CMK (cell line): ENCODE measurements at places on chromosomes 1 and 21.

GRCh38 chr1:180497826-180498225 is 4.6 kb downstream of the ACBD6 start:
- DNase-seq, result no peak

DNA sequence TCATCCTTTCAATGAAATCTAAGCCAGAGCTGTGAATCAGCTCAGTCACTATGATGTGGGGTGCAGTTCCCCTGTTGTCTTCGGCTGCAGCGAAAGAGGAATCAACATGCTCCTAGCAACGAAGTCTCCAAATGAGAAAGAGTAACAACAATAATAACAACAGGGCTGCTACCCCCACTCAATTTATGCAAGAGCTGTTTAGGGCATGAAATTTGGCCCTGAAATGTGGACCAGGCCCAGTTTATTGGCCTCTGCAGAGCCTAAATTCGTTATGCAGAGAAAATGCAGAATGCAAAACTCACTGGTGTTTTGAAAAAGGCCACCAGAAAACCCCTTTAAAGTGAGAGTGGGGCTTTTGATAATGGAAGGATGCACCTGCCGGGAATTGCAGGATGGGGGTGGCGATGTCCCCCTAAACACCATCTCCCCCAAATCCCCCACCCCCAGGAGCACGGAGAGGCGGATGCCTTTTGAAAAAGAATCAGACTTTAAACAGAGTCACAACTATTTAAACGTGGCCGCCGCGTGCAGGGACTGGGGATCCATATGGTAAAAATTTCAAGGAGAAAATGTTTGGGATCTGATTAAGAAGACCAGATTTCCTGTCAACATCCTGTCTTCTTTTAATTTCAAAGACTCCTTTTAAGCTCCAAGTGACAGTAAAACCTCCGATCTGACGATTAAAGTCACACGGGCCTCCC is 1.9 kb downstream of the RUNX3 start:
- DNase-seq, result no peak

DNA sequence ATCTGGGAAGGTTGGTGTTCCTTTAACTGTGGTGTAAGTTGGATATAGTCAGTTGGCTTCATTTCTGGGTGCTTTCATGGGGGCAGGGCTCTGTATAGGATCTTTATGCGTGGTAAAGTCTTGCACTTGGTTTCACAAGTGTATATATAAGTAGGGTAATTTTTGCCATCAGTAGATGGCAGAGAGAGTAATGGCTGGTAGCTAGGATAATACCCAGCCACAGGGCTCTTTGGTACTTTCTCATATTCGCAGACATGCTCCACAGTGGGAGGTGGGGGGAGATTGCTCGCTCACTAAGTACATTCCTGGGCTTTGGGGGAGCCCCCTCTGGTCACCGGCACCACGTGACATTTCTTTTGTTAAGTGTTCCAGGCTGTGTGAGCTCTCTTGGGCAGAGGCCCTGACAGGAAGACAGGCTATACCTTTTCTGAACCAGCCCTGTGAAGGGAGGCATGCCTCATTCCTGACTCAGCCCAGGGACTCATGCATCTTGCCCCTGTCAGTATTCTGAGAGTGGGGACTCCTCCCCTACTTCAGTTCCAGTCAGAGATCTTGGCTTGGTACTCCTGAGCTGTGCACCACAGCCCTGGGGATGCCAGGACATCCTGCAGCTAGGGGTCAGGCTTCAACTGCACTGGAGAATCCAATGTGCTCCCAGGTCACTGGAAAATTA is 37.6 kb downstream of the FCRL2 start:
- DNase-seq, result no peak

DNA sequence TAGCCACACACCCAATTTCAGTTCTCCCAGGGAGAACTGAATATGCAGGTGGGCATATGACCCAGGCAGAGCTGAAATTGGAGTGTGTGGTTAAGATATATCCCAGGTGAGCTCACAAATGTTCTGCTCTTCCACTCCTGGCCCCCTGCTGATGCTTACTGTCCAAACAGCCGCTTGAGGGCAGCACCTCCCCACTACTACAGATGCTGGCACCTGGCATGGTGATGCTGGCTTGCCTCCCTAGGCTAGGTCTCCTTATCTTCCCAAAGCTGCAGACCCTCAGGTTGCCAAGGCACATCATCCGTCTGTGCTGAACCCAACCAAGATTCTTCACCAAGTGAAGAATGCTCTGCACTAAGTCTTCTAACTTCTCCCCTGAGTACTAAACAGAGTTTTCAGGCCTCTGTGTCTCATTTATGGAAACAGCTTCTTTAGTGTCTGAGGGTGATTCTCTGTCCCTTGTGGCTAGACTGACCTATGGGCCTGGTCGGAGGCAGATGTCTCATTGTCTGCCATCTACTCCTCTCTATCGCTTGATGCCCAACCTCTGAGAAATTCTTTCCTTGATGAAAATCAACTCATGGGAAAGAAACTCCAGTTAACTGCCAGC is 27.2 kb downstream of the XCL1 start:
- DNase-seq, result peak; percentile 46

DNA sequence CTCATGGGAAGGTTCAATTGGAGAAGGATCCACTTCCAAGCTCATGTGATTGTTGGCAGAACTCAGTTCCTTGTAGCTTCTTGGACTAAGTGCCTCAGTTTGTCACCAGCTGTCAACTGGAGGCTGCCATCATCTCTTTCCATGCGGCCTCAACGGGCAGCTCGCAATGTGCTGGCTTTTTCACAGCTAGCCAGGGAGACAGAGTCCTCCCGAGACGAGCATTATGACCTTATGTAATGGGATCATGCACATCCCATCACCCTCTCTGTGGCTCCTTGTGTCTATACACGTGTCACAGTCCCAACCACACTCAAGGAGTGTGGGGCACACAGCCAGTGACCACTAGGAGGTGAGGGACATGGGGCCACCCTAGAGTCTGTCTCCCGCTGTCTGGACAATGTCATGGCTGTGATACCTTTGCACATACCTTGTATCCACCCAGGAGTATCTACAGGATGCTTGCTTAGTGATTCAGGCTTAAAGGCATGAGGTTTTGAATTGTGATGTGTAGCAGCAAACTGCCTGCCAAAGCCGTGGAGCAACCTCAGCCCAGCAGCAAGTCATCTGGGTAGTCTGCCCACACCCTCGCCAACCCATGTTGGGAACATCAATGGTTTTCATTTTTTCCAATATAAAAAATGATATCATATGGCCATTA is 3.9 kb upstream of the KRTAP10-6 start:
- DNase-seq, result no peak

- DNase-seq, result no peak
Observed at GRCh38 chr21:28991861-28992525, 684 bp downstream of the LTN1 start.

- DNase-seq, result no peak
Observed at GRCh38 chr1:165476776-165477175, 31.9 kb upstream of the RXRG start.

GRCh38 chr1:233356705-233356987 is 29.1 kb downstream of the MAP3K21 start:
- no peak for DNase-seq

DNA sequence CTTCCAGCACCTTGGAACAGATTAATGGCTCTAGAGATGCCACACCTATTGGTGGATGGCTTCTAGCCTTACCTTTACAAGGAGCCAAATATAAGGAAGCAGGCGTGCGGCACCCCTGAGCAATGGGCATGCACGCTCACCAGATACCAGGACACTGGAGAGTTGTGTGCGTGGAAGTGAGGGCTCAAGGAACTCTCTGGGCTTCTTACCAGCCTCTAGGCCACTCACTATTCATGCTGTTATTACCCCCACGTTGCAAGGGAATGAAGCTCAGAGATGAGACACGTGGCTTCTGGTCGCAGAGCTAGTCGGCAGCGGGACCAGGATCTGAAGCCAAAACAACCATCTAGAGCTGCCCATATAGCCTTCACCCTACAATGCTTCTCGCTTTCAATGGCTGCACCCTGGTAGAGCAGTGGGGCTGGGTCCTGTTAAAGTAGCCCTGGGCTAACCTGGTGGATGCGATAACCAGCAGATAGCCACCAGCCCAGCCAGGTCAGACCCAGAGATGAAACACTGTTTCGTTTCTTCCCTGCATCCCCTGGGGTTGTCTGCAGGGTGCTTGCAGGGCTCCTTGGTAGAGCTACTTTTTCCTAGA is 396.4 kb upstream of the VAMP3 start:
- no peak for DNase-seq

DNA sequence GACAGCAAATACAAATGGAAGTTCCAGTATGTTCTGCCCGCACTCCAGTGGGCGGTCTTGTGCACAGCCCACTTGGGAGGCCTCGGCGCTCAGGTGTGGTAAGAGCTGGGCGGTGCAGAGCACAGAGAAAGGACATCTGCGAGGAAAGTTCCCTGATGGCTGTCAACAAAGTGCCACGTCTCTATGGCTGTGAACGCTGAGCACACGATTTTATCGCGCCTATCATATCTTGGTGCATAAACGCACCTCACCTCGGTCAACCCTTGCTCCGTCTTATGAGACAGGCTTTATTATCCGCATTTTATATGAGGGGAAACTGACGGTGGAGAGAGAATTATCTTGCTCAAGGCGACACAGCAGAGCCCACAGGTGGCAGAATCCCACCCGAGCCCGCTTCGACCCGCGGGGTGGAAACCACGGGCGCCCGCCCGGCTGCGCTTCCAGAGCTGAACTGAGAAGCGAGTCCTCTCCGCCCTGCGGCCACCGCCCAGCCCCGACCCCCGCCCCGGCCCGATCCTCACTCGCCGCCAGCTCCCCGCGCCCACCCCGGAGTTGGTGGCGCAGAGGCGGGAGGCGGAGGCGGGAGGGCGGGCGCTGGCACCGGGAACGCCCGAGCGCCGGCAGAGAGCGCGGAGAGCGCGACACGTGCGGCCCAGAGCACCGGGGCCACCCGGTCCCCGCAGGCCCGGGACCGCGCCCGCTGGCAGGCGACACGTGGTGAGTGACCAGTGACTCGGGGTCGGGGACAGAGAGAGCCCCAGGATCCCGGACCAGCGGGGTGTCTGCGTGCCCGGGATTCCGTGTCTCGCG is at the start of gene IL12RB2:
TSS of gene IL12RB2 (plus strand) at position 623 of the 810 bp plus-strand sequence. CDS start 12,496 bp downstream, outside the sequence.
- no peak for DNase-seq

- DNase-seq, result peak; percentile 99
Observed at GRCh38 chr1:2391041-2391930, at the start of the genes MORN1 and RER1. Gene MORN1 (minus strand): TSS chr1:2391554. CDS start chr1:2391533, 21 bp downstream. Gene RER1 (plus strand): TSS chr1:2391841. CDS start chr1:2395791, 3,950 bp downstream.

DNA sequence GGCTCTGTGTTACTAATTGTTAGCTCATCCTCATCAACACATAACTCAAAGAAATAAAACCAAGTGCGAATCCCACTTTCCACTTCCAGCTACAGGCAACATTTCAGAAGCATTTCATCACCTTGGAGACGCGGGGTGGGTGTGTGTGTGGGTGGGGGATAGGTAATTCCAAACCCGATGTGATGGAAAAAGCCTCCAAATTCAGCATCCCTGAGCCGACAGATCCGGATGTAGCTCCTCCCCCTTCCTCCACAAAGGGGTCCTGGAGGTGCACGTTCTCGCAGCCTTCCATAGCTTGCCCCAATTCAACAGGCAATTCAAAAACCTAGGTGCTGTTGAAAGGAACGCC is 486 bp downstream of the HSPA13 start:
- DNase-seq, result no peak

DNA sequence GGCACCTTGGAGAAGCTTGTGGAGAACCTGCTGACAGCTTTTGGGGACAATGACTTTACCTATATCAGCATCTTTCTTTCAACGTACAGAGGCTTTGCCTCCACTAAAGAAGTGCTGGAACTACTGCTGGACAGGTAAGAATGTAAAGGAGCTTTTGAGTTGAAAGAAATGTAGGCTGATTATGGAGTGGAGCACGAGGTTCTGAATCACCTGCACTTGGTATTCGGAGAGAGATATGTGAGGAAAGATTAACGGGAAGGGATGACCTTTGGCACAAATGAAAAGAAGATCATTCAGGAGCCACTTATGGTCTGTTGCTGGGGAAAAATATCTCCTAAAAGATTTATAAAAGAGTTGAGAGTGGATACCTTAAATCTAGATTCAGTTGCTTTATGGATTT is 42.7 kb downstream of the RGL1 start:
- no peak for DNase-seq

DNA sequence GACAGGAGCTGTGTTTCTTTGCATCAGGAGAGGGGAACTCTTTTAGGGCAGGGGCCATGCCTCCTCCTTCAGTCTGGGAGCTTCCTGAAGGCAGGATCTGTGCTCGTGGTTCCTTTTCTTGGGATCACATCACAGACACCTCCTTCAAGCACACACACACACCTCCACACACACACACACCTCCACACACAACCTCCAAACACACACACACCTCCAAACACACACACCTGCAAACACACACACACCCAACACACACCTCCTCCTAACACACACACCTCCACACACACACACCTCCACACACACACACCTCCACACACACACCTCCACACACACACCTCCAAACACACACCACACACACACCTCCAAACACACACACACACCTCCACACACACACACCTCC is 10.5 kb downstream of the LGR6 start:
- no peak for DNase-seq

DNA sequence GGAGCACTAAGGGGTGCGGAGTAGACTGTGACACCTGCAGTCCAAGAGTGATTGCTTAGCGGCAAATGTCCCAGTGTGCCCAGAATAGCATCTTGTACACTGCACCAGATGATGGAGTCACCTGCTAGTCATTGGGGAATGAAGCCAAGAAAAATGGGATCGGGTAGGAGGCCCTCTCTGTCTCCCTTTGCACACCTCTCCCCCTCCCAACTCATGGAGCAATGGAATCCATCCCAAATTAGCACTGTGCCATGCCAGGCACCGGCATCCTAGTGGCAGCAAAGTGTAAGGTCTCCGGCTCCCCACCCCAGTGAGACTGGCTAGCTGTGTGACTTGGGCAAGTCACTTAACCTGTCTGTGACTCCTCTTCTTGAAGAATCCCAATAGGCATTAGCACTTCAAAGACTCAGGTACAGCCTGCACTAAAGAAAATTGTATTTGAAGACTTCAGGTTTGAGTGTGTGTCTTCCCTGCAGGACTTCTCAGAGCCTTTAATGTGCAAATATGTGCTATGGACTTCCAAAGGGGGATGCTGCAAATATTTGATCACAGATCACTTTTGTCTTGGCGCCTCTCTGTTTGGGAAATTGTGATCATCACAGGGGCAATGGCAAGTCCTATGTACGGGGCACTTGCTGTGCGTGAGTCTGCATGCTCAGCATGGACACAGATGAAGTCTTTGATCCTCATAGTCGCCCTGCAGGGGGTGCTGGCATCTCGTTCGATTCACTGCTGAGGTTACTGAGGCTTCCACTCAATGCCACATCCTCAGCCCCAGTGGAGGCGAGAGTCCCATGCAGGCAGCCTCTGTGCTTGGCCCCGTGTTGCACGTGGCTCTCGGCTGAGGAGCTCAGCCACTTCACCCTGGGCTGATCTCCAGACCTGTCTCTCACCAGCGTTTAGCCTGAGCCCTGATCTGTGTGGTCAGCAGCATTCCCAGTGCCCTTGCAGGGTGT is 272.9 kb upstream of the C1orf174 start:
- peak; percentile 50 for DNase-seq

DNA sequence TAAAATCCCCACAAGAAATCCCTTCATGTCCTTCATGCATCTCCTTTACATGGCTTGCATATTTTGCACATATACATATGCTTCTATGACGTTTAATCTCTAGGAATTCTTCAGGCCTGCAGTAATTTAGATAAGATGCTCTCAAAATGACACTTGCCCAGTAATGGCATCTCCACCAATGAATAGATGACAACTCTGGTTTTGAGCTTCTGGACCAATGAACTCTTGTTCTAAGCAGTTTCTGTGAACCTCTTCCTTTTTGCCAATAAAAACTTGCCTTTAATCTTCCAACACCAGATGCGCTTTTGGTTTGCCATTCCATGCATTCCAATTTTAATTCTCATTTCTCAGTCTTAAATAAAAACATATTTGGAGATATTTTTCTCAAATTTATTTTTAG is 189.8 kb upstream of the OLFM3 start:
- no peak for DNase-seq
